ENCODE measurements at places on chromosomes 16 and 17.

DNA sequence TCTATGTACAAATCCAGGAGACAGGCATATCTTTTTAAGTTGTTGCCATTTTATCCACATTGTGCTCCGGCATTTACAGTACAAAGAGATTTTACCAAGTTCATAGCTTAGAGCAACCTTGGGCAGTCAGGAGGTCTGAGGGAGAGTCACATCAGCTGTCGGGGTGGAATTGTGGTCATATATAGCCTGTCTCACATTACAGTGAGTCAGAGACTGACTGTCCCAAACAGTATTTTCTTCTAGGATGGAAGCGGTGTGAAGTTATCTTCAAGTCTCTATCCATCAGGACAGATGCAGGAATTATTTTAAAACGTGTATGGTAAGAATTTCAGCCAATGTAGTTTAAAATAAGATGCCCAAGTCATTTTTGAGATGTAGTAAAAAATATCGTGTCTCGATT, 53.0 kb downstream of the GPRC5B start:
- DNase-seq, result no peak
- H3K27me3 ChIP-seq, result no peaks in the 10 kb centered on the region
- no peaks in the 10 kb centered on the region for H3K36me3 ChIP-seq
- H3K4me1 ChIP-seq, result no peaks in the 10 kb centered on the region
- H3K27ac ChIP-seq, result no peak overlapping the region

GRCh38 chr17:13492737-13493122, 109.0 kb downstream of the HS3ST3A1 start:
- DNase-seq, result no peak
- no peak overlapping the region for H3K4me3 ChIP-seq
- H3K27ac ChIP-seq, result no peak overlapping the region
- H3K36me3 ChIP-seq, result no peaks in the 10 kb centered on the region
- no peaks in the 10 kb centered on the region for H3K27me3 ChIP-seq

- no peaks in the 10 kb centered on the region for H3K36me3 ChIP-seq
- no peaks in the 10 kb centered on the region for H3K27me3 ChIP-seq
- no peaks in the 10 kb centered on the region for H3K4me1 ChIP-seq
Observed at GRCh38 chr16:5756969-5757368, 659.4 kb upstream of the EEF2KMT start.

DNA sequence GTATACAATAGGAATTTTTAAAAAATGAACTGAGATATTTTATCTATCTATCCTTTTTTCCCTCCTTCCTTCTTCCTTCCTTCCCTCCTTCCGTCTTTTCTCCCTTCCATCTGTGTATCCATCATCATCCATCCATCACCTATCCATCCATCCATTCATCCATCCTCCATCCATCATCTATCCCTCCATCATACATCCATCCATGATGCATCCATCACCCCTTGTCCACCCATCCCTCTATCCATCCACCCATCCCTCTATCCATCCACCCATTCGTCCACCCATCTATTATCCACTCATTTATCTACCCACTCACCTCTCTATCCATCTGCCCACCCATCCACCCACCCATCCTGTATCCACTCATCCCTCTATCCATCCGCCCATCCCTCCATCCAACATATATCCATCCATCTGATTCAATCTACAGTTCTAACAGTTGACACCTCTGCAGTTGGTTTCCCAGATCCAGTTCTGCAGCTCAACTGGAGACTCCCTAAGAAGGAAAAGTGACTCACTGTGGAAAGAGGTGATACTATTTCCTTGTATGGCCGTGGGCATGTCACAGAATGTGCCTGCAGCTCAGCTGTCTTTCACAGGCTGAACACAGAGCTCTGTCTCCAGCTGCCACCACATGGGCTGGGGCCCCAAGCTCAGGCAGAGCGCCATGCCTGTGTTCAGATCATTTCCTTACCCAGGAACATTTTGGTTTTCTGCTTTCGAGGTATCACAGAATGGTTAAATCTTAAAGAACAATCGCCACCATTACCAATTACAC, 130.8 kb downstream of the XYLT1 start:
- no peak for DNase-seq
- H3K36me3 ChIP-seq, result no peaks in the 10 kb centered on the region
- peak overlapping the region; percentile 78 for H3K27ac ChIP-seq
- peaks cover 68% of the 10 kb centered on the region for H3K4me1 ChIP-seq

DNA sequence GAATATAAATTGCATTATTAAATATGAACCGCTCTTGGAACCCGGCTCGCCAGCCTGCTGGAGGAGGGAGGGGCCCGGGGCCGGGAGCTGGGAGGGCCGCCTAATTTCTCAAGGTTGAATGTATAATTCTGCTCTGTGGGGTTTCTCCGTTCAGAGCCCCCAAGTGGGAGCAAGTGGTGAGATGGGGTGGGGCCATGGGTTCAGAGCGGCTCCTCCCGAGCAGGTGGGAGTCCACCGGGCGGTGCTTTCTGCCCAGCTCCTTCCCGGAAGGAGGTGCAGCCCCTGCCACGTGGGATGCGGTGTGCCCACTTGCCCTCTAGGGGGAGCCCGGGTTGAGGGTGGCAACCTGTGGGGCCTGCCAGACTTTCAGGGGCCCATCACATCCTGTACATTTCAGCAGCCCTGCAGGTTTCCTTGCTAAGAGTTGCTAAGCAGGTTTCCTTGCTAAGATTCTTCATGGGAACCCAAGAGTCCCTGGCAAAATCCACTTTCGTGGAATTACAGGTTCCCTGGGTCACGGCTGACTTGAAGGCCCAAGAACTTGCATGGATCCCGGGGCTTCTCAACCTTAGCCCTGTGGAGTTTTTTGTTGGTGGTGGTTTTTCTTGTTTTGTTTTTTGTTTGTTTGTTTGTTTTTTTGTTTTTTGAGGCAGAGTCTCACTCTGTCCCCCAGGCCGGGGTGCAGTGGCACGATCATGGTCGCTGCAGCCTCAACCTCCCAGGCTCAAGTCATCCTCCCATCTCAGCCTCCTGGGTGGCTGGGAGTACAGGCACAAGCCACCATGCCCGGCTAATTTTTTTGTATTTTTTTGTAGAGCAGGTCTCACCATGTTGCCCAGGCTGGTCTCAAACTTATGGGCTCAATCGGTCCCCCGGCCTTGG, 196.7 kb upstream of the GSE1 start:
- peaks cover 24% of the 10 kb centered on the region for H3K4me1 ChIP-seq
- H3K4me3 ChIP-seq, result no peak overlapping the region
- no peaks in the 10 kb centered on the region for H3K27me3 ChIP-seq
- no peak for DNase-seq
